ENCODE measurements at places on chromosomes 7 and 10.

DNA sequence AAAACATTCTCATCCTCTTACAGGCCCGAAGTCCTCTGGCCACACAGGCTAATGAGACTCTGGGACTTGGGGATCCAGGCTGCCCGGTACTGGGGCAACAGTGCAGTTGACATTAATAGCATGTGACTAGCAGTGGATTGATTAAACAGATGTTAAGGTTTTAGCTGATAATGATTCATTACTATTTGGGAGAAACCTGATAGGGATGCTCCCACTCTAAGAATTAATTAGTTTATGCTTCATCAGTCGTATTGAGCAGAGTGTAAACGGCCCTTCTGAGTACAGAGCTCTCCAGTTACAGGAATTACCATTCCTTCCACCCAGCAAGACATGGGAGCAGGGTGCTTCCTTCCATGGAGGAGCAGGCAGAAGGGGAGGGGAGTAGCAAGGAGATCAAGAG lies 82.7 kb downstream of the RPS24 start:
- no peak for DNase-seq

DNA sequence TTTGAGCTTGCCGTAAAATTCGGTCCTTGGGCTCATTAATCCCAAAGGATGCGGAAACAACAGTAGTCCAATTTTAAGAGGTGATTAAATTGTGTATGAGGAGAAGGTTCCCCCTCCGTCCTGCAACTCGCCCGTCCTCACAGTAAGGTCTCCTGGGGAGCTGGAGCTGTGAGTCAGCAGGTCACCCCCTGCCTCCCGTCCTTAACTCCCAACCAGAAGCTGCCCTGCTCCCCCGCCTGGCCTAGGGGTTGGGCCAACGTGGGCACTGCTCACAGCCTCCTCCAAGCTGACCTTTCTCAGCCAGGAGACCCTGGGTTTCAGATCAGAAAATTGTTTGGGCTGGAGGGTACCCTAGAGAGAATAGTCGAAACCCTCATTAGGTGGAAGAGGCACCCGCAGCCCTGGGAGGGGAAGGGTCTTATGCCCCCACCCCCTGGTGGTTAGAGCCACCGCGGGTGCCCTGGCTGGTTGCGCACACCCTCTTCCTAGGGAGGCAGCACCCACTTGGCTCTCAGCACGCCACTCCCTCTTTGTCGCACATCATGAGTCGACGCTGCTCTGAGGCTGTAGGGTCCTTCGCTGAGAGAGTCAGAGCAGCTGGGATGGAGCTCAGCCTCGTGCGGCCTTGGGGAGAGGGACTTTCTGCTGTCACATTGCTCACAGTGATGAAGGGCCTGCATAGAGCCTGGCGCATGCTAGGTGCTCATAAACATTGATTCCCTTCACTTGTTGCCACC lies 131.2 kb downstream of the TACC2 start:
- DNase-seq = no peak

- DNase-seq = no peak
Measured at GRCh38 chr10:3945026-3945425, 160.0 kb upstream of the KLF6 start.

DNA sequence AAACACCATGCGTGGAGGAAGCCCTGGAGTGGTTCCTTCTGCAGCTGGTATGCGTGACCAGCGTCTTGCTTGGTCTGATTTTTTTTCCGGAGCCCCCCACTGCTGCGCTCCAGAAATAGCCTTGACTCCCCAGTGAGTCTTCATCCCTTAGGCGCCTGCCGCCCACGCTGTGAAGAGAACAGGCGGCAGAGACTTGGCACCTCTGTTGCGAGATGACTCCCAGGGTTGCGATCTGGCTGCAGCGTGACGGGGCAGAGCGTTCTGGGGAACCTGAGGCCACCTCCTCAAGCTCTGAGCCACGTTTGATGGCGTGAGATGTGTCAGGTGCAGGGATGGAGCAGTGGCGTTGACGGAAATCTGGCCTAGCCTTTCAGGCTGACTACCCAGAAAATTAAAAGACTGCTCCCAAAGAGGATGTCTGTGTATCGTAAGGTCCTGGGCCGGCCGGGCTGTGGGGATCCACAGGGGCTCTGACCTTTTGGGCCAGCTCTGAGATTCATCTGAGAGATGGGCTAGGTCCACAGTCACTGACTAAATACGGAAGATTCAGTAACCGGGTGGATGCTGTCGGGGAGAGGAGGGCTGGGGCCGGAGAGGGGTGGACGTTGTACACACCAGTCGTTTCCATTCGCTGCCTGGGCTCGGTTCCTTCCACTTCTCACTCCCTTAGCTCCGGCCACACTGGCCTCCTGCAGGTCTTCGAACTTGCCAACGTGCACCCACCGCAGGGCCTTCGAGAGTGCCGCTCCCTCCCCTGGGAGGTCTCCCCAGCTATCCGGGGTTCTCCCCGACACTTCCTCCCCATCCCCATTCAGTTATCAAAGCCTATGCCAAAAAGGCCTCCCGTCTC lies 33.8 kb downstream of the PFKFB3 start:
- DNase-seq = no peak

DNA sequence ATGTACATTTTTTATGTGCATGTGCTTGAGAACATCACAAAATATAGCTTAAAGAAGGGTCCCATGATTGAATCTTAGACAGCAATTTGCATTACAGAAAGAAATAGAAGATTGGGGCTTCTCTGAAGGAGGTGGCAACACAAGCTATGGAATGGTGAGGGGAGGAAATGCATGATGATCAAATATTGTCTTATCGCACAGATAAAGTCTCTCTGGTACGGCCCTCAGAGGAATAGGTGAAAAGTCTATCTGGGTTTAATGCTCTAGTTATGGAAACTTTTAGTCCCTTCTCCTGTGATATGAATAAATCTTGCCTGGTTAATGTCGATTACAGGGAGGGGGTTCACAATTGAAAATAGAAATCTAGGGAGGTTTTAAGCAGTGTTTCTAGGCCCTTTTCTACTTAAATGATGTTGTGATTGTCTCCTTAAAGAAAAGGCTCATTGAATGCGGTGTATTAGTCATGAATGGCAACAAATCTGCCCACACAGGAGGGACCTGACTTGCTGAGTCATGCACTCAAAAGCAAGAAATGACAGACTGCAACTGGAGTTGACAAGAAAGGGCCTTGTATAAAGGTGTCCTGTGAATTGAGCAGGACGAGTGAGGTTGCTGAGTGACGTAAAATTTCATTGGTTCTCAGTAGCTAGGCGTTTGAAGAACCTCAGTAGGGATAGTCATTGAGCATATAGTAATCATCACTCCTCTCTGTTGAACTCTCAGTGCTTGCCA lies 133.4 kb upstream of the CSTF2T start:
- no peak for DNase-seq

DNA sequence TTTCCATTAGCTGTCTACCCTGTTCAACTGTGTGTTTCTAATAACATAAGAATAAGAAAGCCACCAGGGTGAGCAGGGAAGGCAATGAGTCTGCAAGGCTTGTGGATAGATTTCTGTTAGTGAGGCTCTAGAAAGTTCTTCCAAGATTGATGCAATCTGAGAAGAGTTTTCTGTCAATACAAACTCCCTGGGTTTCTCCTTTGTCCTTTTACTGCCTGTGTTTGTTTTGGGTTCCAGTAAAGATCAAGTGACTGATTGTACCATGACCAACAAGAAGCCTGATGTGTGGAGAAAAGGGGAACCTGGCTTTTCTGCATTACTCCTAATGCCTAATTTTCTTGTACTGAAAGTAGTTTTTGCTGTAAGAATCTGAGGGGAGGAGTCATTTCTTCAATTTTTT lies 139.9 kb downstream of the CFTR start:
- no peak for DNase-seq

DNA sequence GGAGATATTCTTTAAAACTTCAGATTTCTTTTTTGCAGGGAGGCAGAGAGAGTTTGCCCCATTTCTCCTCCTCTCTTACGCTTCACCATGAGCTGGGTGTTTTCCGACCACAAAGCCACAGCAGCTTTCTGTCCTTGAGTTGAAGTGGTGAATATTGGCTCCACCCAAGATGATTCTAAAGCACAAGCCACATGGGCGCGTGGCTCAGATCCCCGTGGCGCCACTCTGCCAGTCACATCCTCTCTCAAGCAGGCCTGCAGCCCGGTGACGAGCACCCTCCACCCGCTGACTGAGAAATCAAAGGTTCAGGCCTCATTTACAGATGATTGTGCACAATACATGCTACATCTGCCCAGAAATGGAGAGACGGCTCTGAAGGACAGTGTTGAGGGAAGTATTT lies 27.6 kb upstream of the RNF32 start:
- DNase-seq = no peak

GRCh38 chr7:93821463-93821862 lies 69.1 kb downstream of the TFPI2 start:
- DNase-seq = no peak

DNA sequence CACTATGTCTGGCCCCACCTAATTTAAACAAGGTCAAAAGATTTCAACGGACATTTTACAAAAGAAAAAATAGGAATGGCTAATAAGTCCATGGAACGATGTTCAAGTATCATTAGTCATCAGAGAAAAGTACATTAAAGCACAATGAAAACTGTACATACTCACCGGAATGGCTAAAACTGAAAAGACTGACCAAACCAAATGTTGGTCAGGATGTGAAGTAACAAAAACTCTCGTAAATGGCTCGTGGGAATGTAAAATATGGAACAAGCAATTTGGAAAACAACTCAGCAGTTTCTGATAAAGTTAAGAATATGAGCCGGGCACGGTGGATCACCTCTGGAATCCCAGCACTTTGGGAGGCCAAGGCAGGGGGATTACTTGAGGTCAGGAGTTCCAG lies 65.7 kb upstream of the PARD3 start:
- DNase-seq = no peak

GRCh38 chr10:116511365-116511764 lies 34.4 kb upstream of the PNLIP start:
- no peak for DNase-seq

GRCh38 chr10:86649471-86650150 lies 4.7 kb upstream of the OPN4 start:
- no peak for DNase-seq

DNA sequence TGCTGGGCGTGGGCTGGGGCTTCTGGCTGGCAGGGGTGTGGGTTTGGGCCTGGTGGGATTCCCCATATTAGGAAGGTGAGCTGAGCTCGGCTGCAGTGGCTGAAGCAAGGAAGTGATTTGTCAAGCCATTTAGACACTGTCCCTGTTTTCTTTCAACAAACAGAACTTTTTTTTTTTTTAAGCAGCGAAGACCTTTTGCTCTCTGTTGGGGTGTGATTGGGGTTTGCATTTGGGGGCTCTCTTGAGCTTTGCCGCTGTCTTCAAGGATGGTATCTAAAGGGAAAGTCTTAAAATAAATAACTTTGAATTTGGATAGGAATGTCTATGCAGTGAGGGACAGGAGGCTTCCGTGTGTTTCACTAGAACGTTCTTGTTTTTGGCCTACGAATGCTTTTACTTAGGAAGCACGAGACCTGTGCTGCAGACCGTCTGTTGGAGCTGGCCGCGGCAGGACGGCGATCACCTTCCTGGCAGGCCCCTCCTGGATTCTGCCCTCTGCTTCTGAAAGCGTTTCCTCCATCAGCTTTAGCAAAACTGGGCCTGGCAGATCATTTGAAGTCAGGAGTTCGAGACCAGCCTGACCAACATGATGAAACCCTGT lies 43.9 kb downstream of the FOXK1 start:
- DNase-seq = no peak

GRCh38 chr7:151702961-151703360 lies 174.0 kb downstream of the PRKAG2 start:
- DNase-seq = no peak

DNA sequence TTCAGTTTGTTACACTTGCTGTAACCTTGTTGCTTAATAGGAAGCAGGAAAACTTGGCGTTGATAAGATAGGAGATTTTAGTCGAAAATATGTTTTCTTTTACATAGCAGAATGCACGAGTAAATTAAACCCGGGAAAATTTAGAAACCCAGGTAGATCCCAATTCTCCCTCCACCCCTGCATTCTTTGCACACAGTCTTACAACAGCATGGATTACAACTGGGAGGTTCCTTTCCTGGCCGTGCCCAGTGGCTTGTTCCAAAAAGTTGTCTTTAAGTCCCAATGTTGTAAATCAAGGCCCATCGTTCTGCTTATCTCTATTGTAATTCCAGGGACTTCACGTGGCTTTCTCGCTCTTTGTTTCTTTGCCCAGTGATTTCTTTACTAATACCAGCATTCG lies 1.1 kb upstream of the DPY19L1 start:
- DNase-seq = no peak

DNA sequence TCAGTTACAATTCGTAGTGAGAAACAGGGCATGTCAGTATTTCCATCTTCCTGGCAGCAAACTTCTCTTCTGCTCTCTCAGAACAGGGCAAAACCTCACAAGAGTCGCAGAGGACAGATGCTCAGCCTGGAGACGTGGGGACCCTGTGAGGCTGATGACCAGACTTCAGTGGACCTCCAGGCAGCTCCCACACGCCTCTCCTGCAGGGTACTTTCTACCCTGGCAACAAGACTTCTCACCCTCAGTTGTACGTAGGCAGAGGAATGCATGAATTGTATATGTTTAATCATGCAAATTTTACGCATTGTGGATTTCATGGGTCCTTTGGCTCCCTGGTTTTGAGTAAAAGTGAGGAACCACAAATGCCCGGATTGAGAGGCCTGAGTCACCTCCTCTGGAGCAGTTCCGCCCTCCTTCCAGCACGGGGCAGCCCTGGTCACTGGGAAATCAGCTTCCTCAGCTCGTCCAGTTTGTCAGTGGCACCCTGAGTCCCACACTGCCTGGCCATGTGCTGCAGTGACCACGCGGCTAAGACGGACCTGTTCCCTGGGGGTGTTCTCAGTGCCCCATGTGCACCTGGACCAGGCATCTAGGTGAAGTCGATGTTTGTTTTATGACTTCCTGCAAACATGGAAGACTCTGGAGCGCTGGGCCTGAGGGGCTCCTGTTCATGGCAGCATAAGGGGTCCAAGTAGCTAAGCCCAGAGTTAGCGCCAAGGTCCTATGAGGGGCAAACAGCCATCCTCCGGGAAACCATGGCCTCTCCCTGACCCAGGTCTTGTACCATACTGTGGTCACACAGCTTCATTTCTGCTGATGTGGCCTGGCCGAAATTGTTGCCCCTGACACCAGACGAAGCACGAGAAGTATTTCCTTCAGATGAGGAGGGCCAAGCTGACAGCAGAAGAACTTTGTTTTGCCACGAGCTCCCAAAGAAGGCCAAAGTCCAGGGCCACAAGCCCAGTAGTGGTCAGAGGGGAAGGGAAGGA lies 165.1 kb downstream of the TNS3 start:
- DNase-seq = no peak

- no peak for DNase-seq
Measured at GRCh38 chr7:100567031-100567730, 6.5 kb downstream of the SAP25 start.

DNA sequence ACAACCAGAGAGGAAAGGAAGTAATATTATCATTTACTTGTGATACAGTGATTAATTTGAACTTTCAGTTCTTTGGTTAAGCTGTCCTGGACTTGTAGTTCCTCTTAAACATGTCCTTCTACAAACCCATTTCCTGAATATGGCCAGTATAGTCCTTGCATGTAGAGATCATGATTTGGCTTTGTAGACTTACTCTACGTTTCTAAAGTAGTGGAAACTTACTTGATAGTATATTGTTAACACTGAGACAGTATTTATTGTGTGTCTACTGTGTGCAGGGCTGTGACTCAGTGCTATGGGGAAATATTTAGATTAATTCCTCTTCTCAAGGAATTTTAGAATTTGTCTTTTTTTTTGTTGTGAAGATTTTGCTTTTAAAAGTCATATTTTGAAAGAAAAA lies 109.5 kb downstream of the NRF1 start:
- DNase-seq = no peak

Measured in GM12892 (cell line).